ENCODE measurements at places on chromosomes 12 and 14. TPM values are rescaled to one million over a fixed set of nuclear protein-coding genes. Genes with fewer than 3 reads are reported as not detected.

Gene SLC41A2
- total RNA-seq, result 7.5 TPM

Gene DIO2
- 2.7 TPM for total RNA-seq

Gene OAS2
- total RNA-seq, result 5.8 TPM

Gene MYO1A
- not detected for total RNA-seq

Gene CPNE6
- total RNA-seq, result not detected

Gene RD3L
- total RNA-seq, result not detected

Gene EIF2S3B
- total RNA-seq, result 0.99 TPM

Gene E2F7
- total RNA-seq, result 9.8 TPM

Gene CLMN
- 2.5 TPM for total RNA-seq

Gene ZNF219
- 2.8 TPM for total RNA-seq

Gene NTS
- total RNA-seq, result not detected

Gene SIX1
- 0.27 TPM for total RNA-seq

Gene CLEC9A
- total RNA-seq, result not detected

Gene ENDOU
- not detected for total RNA-seq

Gene IQSEC3
- total RNA-seq, result not detected

Data from endothelial cell of coronary artery (primary cell).